ENCODE measurements at places on chromosomes 13 and 19.
A peak's percentile ranks its signal among the peaks of the same experiment; 100 is the strongest.

DNA sequence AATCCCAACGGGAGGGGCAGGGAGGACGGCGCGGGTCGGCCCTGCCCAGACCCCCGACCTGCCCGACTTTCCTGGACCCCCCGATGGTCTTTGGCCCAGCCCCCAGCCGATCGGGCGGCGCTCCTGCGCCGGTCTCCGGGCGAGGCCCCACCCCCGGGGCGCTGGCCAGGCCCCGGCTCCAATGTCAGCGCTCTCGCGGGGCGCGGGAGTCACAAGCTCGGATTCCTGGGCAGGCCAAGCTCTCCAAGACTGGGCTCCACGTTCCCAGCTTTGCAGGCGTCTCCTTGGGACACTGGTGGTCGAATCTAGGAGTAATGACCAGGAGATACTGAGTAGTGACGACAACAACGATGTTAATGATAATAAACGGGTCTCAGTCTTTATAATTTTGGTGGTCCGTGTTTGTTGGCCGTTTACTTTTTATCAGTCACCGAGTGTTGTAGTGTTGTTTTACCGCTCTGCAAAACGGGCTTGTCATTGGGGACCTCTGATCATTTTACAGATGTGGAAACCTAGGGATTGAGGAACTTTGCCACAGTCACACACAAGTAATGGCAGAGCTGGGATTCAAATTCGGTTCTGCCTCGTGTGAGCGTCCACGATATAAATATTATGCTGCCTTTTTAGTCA is 545 bp downstream of the RAD23A start:
- peak; percentile 78 for DNase-seq

GRCh38 chr19:18226956-18227780 is 930 bp upstream of the PDE4C start:
- no peak for DNase-seq

DNA sequence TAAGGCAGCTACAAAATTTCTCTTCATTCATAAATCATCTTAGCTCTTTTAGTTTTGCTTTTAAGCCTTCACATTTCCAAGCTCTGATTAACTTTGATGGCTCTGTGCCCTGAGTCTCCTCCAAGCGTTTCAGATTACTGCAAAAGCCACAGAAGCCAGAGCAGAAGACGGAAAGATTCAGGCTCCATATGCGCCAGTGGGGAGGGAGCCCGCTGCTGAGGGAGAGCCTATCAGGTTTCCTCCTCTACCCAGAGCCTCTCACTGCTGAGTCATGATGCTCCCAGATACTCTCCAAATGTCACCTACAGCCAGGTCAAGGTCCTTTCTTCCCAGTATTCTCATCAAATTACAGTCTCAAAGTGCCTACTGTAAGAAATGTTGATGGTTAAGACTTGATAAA is 193.6 kb downstream of the RAP2A start:
- DNase-seq = no peak

DNA sequence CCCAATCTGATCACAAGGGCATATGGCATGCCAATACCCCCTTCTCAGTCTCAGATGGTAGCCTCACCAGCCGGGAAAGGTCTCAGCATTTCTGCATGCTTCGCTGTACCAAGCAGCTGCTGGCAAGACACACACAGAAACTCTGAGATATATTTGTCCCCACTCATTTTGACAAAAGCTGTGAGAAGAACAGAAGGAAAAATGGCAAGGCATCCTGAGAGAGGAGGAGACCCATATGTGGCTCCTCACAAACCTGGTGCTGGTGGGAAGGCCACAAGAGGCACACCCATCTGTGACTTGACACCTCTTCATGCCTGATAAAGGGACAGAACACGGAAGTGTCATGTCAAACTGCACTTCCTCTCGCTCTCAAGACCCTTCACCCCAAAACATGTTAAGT is 36.7 kb upstream of the DOCK9 start:
- no peak for DNase-seq

- no peak for DNase-seq
Measured at GRCh38 chr13:50466456-50466855, 377.0 kb downstream of the DLEU7 start.

- no peak for DNase-seq
Measured at GRCh38 chr19:3725640-3726310, 17.6 kb downstream of the TJP3 start.

- DNase-seq = peak; percentile 79
Measured at GRCh38 chr19:1455336-1456120, 5.6 kb downstream of the APC2 start.

- no peak for DNase-seq
Measured at GRCh38 chr19:6413291-6413690, 11.3 kb downstream of the KHSRP start.

- DNase-seq = no peak
Measured at GRCh38 chr13:48232420-48233045, 473 bp upstream of the ITM2B start.

- no peak for DNase-seq
Measured at GRCh38 chr13:29436291-29436690, 159.2 kb downstream of the SLC7A1 start.

DNA sequence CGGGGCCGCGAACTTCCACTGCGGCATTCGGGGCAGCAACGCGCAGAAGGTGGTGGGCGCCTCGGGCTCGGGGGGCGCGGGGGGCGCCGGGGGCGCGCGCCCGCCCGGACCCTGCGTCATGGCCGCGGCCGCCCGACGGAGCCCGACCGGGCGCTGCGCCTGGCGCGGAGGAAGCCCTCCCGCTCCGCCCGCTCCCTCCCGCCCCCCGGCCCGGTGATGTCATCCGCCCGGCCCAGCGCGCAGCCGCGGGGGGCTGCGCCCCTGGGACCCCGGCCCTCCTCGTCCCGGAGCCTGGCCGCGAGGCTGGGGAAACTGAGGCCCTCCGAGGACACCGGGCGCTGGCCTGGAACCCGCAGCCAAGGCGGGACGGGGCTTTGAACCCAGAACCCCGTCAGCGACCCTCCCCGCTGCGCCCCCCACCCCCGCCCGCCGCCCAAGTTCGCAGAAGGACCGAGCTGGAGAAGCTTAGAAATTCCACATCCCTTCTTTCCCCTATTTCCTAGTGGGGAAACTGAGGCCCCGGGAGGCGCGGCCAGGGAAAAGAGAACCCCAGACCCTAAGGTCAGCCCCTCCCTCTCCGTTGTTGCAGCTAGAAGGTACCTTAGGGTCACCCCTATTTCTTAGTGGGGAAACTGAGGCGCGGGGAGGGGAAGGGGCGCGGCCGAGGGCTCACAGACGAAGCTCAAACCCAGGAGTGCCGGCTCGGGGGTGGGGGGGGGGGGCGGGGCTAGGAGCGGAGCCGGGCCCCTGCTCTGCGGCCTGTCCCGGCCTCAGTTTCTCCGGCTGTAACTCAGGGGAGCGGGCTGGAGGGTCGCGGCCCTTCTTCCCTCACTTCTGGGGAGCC is at the start of gene SHC2:
TSS of gene SHC2 (minus strand) at position 157 of the 844 bp plus-strand sequence. CDS start at position 120, 37 bp downstream.
- no peak for DNase-seq

DNA sequence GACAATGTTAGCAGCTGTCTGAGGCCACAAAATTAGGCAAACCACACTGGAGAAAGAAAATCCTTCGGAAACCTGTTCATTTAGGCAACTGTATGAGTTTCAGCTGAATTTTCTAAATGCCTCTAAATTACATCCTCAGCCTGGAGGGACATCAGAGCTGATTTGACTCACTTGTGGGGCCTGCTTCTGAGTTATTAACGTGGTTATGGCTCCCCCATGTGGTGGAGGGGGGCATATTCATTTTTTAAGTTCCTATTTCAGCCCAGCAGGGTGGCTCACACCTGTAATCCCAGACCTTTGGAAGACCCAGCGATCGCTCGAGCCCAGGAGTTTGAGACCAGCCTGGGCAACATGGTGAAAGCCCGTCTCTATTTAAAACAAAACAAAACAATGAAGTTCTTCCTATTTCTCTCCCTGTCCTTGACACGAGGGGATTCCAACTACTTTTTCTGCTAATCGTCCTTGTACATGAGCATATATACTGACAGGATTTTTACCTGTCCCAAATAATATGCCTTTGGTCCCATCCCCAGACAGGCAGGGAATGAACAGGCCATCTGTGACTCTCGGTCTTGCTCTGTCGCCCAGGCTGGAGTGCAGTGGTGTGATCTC is 31.5 kb upstream of the HIF3A start:
- DNase-seq = peak; percentile 85

DNA sequence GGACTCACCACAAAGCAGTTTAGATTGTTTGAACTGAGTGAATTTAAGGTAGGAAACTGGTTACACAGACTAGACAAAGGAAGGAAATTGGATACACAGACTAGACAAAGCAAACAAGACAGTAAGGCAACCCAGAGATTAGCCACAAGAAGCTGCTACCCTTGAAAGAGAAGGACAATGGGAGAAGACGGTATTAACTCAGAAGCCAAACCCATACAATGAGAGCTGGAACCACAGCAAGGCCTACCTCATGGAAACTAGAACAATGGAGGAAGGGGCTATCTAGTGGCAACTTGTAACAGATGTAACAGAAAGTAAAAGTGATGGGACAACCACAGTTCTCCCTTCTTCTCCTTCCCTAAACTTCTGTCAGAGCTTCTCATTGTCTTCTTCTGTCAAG is 410.9 kb upstream of the SPRY2 start:
- DNase-seq = no peak

DNA sequence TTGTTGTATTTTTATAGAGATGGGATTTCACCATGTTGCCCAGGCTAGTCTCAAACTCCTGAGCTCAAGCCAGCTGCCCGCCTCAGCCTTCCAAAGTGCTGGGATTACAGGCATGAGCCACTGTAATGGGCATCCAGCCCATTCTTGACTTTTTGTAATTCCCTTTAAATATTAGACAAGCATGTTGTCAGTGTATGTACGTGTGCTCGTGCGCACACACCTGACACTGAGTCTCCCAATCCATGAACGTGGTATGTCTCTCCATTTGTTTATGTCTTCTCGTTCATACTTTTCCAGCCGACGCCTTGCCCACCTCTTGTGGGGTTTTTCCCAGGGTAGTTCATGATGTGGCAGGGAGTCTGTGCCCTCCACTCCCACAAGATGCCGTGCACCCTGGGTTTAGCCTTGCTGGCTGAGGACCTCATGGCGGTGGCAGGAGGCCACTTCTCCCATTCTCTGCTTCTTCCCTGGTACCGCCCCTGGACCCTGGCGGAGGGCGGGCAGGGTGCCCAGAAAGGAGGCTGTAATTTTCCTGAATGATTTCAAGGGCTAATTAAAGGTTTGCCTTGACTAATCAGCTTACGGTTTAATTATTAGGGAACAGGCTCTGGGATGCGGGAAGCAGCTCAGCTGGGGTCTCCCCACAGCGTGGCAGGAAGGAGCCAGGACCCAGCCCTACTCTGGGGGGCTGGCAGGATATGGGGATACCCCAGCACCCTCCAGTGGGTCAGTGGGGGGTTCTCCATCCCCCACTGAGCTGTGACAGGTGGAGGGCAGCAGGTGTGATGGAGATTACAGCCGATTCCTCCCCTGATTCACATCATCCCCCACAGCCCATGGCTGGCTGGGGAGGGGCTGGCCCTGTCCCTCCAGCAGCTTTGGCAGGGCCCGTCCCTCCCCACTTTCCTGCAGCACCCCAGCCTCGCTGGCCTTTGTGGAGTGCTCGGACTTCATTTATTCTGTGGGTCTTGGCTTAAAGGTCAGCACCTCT is 12.9 kb downstream of the PAK4 start:
- no peak for DNase-seq

DNA sequence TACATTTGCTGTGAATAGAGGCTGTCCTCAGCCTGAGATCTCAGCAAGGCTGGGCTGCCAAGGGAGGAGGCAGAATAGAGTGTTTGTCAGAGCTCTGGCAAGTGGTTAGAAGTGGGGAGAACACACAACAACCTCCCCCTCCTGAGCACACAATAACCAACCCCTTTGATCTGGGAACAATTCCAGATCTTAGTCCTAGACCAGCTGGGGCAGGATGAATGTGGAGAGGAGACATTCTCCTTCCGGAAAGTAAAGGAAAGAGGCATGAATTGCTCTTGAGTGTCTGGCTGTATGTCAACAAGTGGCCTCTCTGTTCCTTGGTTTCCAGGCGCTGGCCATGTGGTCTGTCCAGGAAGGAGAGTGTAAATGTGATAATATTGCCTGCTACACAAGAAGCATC is 114.9 kb upstream of the TMTC4 start:
- no peak for DNase-seq

DNA sequence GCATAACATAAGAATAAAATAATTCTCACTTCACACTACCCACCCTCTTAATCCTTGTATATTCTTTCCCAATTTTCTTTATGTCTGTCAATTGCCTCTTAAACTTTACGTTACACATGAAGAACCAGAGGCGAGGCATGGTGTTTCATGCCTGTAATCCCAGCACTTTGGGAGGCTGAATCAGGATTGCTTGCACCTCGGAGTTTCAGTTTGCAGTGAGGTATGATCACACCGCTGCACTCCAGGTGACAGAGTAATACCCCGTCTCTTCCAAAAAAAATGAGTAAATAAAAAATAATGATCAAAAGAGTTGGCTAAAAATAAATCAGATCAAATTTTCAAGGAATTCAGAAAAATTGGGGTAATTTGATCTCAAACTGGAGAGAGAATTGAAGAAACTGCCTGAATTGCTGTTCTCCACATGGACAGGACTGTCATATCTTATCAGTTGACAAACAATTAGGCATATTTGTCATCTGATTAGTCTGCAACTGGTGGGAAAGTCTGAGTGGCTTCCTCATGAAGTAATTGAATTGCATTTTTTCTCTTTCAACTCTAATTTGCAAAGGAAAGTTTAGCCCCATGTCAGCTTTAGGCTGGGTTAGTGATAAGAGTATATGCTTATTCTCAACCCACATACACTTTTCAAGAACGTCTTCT is 302.9 kb downstream of the ITGBL1 start:
- DNase-seq = no peak

DNA sequence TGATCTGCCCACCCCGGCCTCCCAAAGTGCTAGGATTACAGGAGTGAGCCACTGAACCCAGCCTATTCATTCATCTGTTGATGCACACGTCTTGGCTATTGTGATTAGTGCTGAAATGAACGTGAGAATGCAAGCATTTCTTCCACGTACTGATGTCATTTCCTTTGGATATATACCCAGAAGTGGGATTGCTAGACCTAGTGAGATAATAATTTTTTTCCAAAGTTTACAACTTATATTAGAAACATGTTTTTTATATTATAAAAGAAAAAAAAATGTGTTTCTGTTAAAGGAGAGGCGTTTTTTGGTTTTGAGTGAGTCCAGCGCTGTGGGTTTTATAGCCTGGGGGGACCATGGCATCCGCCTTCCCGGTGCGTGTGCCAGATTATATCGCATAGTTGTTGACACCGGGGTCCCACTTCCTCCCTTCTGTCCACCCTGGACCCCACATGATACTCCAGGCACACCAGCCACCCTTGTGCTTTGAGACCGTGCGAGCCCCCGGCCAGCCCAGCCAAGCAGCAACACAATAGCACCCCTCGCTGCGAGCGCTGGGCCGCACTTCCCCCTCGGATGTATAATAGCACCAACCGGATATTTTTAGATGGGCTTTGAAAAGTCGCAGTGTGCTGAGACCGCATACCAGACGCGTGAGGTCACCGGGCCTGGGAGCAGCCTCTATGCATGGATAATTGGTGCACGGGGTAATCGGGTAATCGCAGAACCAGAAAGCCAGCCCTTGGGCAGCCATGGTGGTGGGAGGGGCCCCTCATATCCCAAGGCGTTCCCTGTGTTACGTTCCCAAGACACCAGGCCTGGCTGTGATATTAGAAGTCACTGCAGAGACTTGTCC is 59.6 kb downstream of the MYO9B start:
- no peak for DNase-seq

GRCh38 chr19:18850471-18851375 is 19.0 kb downstream of the UPF1 start:
- no peak for DNase-seq

GRCh38 chr13:20848944-20849343 is 53.6 kb downstream of the XPO4 start:
- no peak for DNase-seq

Data from activated CD4-positive, alpha-beta T cell treated with anti-CD3 and anti-CD28 coated beads, Interleukin-10, Interleukin-2, amounts not matched to agents 100 ng/mL and 50 ng/mL, durations not matched to agents 16 hours and 8 hours (primary cell).